ENCODE measurements at places on chromosomes 7 and 10. TPM values are rescaled to one million over a fixed set of nuclear protein-coding genes. Genes with fewer than 3 reads are reported as not detected.

ANKRD1 gene
- not detected for total RNA-seq

GRCh38 chr10:74836877-74837276 is 10.5 kb downstream of the KAT6B start:
- no peak for DNase-seq
- H3K36me3 ChIP-seq, result peaks cover 8% of the 10 kb centered on the region
- H3K27me3 ChIP-seq, result no peaks in the 10 kb centered on the region
- H3K4me1 ChIP-seq, result peaks cover 33% of the 10 kb centered on the region
- H3K4me3 ChIP-seq, result no peak overlapping the region
- no peak overlapping the region for H3K27ac ChIP-seq

DNA sequence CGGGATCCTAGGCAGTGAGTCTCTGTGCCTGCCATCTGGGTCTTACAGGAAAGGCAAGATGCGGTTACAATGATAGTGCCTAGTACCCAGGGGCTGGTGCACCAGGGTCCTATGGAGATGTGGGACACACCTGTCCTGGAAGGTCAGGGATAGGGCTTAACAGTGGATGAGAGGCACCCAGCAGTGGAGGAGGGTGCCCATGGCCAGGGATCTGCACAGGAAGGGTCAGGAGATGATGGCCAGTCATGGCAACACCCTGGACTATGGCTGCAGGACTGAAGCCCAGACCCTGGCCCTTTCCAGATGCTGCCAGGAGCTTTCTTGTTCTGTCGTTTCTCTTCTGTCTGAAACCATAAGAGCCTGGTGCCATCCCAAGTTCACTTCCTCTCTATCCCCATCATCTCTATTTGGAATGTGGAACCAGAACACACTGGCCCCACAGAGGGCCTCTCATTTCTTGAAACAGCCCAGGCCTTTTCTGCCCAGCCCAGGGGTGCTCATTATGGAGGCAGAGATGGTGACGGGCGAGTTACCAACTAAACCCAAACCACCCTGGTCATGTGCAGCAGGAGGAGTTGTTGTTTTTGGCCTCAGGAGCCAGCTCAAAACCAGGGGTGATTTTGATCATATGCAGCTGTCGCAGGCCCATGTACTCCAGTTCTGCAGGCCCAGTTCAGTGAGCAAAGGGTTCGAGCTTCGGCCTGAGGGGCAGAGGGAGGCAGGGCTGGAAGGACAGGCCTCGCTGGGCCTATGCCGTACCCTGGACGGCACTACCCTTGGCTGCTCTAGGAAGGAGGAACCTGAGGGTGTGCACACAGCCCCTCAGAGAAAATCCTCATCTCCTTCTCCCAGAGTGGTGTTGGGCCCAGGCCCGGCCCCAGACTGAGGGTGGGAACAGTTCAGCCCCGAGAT is 52.6 kb upstream of the GDF10 start:
- H3K4me1 ChIP-seq, result peaks cover 11% of the 10 kb centered on the region
- DNase-seq, result no peak
- H3K27me3 ChIP-seq, result no peaks in the 10 kb centered on the region
- H3K4me3 ChIP-seq, result no peak overlapping the region

GRCh38 chr10:62687230-62687748 is 117.2 kb upstream of the ADO start:
- H3K27ac ChIP-seq, result no peak overlapping the region
- no peak for DNase-seq
- H3K4me1 ChIP-seq, result peaks cover 53% of the 10 kb centered on the region
- H3K36me3 ChIP-seq, result peaks cover 29% of the 10 kb centered on the region
- H3K27me3 ChIP-seq, result peaks cover 14% of the 10 kb centered on the region
- no peak overlapping the region for H3K4me3 ChIP-seq

DNA sequence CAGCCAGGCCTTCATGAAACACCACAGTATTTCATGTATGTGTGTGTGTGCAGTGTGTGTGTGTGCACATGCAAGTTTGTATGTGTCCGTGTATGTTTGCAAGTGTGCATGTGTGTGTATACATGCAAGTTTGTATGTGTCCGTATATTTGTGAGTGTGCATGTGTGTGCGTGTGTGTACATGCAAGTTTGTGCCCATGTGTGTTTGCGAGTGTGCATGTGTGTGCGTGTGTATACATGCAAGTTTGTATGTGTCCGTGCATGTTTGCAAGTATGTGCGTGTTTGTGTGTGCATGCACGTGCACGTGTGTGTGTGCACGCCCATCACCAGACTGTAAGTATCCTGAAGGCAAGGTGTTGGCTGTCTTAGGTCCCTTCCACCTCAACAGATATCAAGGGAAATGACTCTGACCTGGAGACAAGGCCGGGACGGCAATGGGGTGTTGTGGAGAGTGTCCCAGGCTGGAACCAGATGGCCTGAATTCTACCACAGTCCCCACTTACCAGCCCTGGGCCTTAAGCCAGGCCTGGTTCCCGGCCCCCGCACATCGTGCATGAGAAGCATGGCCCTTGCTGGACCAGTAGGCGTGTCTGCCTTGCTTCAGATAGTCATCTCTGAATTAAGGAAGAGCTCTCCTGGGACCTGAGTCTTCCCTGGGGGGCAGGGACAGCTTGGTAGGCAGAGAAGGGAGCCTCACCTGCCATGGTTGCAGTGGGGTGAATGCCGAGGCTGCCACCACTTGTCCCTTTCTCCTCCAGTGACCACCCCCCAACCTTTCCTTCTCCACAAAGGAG is 140.0 kb downstream of the GRK5 start:
- no peak overlapping the region for H3K4me3 ChIP-seq
- DNase-seq, result no peak
- H3K36me3 ChIP-seq, result peaks cover 28% of the 10 kb centered on the region
- peaks cover 18% of the 10 kb centered on the region for H3K4me1 ChIP-seq
- H3K27ac ChIP-seq, result no peak overlapping the region

DNA sequence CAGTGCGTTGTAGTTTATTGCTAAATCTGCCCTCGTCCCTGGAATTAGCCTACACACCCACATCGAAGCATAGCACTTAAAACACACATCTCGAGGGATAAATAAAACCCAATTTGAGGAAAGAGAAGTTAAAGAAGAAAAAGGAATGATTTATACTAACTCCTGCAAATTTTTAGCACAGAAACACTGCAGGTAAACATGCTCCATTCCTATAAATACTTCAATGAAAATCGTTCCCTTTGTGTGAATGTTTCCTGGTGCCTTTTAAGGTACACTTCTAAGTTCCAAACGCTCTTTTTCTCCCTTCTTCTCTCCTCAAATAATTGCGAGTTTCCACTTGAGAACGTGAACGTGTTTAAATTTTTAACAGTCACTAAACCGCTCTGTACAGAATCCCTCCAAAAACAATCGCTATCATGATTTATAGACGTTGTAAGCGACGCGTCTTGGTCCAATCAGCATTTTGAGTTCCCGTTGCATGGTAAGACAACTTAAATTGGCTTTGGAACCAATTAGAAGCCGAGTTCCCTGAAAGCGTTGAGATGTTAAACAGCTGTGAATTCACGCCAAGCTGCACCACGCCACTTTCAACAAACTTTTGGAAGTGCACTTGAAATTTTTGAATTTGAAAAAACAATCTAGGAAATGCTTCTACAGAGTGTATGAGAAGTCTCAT is 12.5 kb upstream of the EBLN1 start:
- peaks cover 3% of the 10 kb centered on the region for H3K27me3 ChIP-seq
- H3K27ac ChIP-seq, result peak overlapping the region; percentile 100
- H3K4me1 ChIP-seq, result peaks cover 21% of the 10 kb centered on the region
- peak; percentile 17 for DNase-seq
- H3K4me3 ChIP-seq, result peak overlapping the region; percentile 90

DNA sequence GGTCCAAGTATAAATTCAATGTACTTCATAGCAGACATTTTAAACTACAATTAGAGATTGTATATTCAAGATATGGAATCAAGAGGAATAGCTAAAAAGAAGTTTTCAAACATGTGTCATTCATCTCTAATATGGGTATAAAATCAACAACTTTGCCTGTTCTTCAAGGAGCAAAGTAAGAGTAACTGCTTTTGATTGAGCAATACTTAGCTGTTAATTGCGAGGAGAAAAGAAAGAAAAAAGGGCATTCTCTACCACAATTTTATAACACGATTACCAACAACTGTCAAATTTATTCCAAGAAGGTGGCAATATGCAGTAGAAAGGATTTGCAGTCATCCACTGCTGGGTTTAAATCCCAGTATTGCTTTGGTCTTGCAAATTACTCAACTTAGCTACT is 146.3 kb upstream of the PTN start:
- H3K27me3 ChIP-seq, result no peaks in the 10 kb centered on the region
- H3K36me3 ChIP-seq, result peaks cover 3% of the 10 kb centered on the region
- H3K4me1 ChIP-seq, result no peaks in the 10 kb centered on the region
- no peak overlapping the region for H3K4me3 ChIP-seq

DNA sequence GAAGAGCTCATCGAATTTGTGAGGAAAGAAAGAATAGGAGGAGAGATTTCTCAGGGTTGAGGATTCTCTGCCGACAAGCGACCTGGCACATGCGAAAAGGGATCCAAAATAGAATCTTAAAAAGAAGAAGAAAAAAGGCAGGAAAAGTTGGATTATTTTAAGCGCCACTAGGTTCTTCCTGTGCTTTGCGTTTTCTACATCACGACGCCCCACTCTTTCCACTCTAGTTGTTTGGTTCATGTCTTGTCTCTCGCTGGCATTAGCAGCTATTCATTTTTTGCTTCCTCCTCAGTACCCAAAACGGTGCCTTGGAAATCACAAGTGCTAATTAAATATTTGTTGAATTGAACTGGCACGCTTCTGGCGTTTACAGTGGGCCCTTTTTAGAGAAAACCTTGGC is 674 bp upstream of the FRA10AC1 start:
- peaks cover 3% of the 10 kb centered on the region for H3K36me3 ChIP-seq
- peaks cover 47% of the 10 kb centered on the region for H3K4me1 ChIP-seq
- no peak overlapping the region for H3K27ac ChIP-seq
- no peak overlapping the region for H3K4me3 ChIP-seq
- no peak for DNase-seq

DYNC1I1 gene
- not detected for total RNA-seq

ATG9B gene
- 9.0 TPM for total RNA-seq

DNA sequence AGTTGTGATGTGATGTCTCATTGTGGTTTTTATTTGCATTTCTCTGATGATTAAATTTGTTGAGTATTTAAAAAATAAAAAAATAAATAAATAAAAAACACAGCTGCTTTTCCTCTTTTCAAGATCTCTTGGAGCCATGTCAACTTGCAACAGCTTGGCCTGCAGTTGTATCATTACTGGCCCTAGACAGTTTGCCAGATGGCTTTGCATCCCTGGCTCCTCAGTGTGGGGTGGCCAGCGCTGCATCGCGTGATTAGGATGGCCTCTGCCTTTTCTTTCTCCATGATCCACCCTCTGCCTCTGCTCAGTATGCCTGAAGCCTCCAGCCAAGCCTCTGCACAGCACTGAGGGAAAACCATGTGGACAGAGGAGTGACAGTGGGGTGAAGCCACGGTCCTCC is 96.8 kb downstream of the PPP1R3C start:
- DNase-seq, result no peak
- no peaks in the 10 kb centered on the region for H3K4me1 ChIP-seq
- no peaks in the 10 kb centered on the region for H3K36me3 ChIP-seq
- no peak overlapping the region for H3K27ac ChIP-seq
- H3K4me3 ChIP-seq, result no peak overlapping the region
- H3K27me3 ChIP-seq, result no peaks in the 10 kb centered on the region

UCMA gene
- total RNA-seq, result not detected

GRCh38 chr10:91796331-91797047 is 1.7 kb upstream of the TNKS2 start:
- DNase-seq, result peak; percentile 60
- H3K4me1 ChIP-seq, result peaks cover 46% of the 10 kb centered on the region
- H3K36me3 ChIP-seq, result peaks cover 22% of the 10 kb centered on the region
- peak overlapping the region; percentile 97 for H3K27ac ChIP-seq
- H3K4me3 ChIP-seq, result peak overlapping the region; percentile 91

- H3K4me1 ChIP-seq, result no peaks in the 10 kb centered on the region
- no peak for DNase-seq
- no peak overlapping the region for H3K27ac ChIP-seq
- no peaks in the 10 kb centered on the region for H3K36me3 ChIP-seq
- H3K4me3 ChIP-seq, result no peak overlapping the region
Measured at GRCh38 chr7:90604383-90604782, 8.3 kb downstream of the CDK14 start.

DNA sequence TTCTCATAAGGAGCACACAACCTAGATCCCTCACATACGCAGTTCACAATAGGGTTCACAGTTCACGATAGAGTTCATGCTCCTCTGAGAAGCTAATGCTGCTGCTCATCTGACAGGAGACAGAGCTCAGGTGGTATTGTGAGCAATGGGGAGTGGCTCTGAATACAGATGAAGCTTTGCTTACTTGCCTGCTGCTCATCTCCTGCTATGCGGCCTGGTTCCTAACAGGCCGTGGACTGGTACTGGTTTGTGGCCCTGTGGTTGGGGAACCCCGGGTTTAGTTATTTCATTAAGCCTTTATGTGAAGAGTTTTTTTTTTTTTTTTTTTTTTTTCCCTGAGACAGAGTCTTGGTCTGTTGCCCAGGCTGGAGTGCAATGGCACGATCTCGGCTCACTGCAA is 19.4 kb downstream of the SLK start:
- H3K27ac ChIP-seq, result peak overlapping the region; percentile 86
- peak overlapping the region; percentile 34 for H3K4me3 ChIP-seq
- peaks cover 72% of the 10 kb centered on the region for H3K4me1 ChIP-seq
- H3K27me3 ChIP-seq, result no peaks in the 10 kb centered on the region
- DNase-seq, result peak; percentile 34
- H3K36me3 ChIP-seq, result peaks cover 1% of the 10 kb centered on the region

PRSS37 gene
- total RNA-seq, result not detected

COL26A1 gene
- total RNA-seq, result 0.22 TPM

DNA sequence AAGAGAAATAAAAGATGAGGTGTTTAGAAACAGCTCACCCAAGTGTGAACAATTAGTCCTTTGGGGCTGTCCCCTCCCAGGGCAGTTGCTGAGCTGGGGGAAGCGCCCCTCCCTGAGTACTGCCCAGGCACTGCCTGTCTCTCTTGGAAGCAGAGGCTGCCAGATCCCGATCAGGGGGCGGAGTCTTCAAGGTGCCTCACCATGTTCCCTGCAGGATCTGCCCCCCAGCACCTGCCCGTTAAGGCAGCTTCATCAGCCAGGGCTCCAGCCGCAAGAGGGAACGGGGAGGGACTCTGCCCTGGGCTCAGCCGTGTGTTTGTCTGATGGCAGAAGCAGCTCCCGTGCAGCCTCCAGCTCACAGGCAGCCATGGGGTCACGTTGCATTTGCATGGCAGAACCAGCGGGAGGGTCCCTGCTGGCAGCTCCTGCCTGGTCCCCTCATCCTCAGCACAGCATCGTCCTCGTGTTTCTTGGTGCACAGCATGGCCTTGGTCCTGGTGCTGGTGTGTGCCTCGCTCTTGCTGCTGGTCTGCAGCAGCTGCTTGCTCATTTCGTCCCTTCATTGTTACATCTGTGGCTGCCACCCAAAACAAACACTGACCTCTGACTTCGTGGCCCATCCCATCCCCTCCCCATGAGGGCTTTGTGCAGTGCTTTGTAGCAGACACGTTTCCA is 10.7 kb upstream of the DPYSL4 start:
- no peak for DNase-seq
- H3K27me3 ChIP-seq, result peaks cover 46% of the 10 kb centered on the region
- H3K27ac ChIP-seq, result no peak overlapping the region
- peaks cover 30% of the 10 kb centered on the region for H3K4me1 ChIP-seq

Measured in activated T-cell treated with anti-CD3 and anti-CD28 coated beads, Interleukin-2, amount 50 U/mL, for 72 hours (primary cell).